ENCODE measurements at places on chromosomes 3 and 15.

DNA sequence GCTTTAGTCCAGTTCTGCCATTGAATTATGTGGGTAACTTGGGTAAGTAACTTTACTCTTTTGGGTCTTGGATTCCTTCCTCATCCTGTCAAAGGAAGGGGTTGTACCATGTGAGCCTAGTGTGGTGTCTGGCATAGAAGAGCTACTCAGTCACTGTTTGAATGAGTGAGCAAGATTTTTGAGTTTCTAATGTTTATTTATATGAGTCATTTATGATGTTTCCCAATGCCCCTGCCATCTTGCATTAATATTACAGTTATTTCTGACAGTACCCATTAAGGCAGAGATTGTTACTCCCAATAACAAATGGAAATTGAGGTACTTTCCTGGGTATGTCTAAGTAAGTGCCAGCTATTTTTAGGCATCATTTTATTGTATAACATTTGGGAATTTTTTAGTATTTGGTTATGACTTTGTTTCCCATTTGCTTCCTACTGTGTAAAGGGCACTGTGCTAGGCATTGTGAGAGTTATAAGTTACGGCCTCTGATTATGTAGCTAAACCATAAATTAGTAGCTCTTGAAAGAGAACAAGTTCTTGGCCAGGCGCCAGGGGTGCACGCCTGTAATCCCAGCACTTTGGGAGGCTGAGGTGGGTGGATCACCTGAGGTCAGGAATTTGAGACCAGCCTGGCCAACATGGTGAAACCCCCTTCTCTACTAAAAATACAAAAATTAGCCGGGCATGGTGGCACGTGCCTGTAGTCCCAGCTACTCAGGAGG, 23.5 kb downstream of the NR1D2 start:
- no peak for DNase-seq

DNA sequence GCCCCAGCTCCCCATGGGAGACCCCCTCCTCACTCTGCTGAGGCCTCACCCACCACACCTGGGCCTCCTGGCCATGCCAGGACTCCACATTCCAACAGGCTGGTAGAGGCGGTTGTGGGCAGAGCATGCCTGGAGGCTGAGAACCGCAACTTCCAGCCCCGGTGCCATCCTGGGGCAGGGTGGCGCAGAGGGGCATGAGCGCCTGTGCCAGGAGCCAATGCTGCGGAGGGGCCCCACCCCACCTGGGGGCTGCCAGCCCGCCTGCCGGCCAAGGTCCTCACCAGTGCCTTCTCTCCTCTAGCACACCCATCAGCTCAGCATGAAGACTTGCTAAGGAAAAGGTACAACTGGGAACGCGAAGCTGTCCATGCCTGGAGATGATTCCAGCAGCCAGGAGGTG, 34.3 kb upstream of the SLC6A6 start:
- DNase-seq = no peak

DNA sequence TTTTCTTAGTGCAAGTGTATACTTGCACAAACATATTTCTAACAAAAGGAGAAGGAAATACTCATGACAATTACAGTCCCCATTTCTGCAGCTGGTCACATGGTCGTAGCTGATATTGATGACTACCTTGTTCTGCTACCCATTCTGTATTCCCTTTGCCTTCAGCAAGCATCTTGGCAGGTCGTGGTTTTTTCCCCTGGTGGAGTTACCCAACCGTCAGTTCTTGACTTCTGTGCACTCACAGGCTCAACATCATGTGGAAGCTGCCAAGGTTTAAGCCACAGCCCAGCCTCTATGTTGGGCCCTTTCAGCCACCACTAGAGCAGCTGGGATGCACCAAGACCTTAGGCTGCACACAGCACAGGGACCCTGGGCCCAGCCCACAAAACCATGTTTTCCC, 56.1 kb downstream of the VGLL3 start:
- DNase-seq = no peak

- no peak for DNase-seq
Measured at GRCh38 chr3:43676441-43676840, 14.3 kb upstream of the ABHD5 start.

DNA sequence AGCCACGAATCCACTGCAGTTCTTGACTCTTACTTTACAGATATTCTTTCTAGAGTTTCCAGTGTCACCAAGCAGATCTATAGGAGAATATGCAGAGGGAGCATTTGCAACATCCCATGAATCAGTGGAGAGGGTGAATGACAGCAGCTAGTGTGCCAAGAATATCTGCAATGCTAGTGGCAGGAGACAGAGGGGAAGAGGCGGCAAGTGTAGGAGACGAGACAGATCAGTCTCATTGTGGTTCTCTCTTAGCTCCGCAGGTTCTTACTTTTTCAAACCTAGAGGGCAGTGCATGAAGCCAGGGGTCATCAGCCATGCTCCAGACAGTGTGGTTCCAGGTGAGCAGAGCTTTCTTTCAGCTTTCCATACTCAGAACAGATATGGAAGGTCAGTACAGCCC, 744 bp downstream of the ZNF619 start:
- no peak for DNase-seq

DNA sequence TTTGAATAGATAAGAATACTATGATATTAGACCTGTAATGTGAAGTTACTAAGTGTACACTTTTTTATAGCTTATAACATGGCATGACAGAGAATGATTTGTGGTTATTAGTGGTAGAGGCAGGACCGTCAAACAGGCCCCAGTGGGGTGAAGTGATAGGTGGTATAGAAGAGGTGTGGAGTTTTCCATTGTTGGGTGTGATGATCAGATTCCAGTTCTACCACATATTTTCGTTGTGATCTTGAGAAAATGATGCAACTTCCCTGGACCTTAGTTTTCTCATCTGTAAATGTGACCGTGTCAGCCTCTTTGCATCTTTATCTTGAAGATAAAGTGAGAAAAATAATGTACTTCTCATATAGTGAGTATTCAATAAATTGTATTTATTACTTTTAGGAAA, 30.3 kb upstream of the UTS2B start:
- no peak for DNase-seq

DNA sequence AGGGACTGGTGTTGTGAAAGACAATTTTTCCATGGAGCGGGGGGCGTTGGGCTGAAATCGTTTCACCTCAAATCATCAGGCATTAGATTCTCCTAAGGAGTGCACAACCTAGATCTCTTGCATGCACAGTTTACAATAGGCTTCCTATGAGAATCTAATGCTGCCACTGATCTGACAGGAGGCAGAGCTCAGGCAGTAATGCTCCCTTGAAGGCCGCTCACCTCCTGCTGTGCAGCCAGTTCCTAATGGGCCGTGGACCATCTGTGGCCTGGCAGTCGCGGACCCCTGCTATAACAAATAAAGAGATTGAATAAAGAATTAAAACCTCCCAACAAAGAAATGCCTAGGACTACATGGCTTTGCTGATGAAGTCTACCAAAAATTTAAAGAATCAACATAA, 25.3 kb upstream of the ANKRD28 start:
- DNase-seq = no peak

DNA sequence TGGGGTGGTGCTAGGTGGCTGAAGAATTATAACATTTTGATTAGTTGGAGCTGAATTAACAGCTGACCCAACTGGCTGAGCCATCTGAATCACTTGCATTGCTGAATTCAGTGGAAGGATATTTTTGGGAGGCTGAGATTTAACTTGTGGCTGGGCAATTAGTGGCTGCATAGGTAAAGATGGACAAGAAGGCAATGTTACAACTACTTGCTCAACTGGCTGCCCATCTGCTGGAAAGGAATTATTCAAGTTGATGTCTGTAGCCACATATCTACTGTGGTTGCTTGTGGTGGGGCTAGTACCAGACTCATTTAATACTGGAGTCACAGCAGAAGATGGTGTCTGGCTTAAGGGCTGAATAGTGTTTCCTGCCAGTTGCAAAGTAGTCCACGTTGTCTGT, 36.4 kb downstream of the USF3 start:
- no peak for DNase-seq

- no peak for DNase-seq
Measured at GRCh38 chr15:76163457-76164295, 103.9 kb downstream of the TMEM266 start.

DNA sequence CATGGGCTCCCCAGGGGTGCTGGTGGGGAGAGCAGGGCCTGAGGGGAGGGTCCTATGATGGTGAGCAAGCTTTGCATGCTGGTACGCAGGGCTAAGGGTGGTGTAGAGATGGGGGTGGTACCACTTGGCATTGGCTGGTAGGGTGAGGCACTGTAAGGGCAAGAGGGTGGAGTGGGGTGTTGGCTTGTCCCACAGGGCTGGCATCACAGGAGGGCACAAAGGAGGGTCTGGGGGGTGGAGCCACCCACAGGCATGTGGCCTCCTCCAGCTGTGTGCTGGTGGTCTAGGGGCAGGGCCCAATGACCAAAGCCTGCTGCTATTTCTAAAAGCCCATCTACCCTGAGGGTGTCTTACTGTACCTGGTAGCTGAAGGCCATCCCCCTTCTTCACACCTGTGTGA, 65.2 kb upstream of the SEC13 start:
- no peak for DNase-seq

GRCh38 chr15:101547737-101548136, 58.2 kb upstream of the PCSK6 start:
- DNase-seq = no peak

DNA sequence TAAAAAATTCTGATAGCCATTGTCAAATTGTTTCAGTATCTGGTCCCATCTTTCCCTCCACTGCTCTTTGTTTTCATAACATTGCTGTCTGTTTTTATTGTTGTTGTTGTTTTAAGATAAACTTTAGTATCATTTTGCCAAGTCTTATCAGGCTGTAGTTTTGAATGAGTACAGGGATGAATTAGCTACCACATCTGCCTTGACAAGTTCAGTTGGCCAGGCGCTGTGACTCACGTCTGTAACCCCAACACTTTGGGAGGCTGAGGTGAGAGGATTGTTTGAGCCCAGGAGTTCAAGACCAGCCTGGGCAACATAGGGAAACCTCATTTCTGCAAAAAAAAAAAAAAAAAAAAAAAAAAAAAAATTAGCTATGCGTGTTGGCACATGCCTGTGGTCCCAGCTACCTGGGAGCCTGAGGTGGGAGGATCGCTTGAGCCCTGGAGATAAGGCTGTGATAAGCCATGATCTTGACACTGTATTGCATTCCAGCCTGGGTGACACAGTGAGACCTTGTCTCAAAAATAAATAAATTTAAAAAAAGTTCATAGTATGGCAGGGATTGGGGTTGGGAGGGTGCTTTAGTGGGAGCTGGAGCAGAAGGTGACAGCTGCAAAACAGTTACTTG, 8.3 kb upstream of the ANKDD1A start:
- DNase-seq = no peak

DNA sequence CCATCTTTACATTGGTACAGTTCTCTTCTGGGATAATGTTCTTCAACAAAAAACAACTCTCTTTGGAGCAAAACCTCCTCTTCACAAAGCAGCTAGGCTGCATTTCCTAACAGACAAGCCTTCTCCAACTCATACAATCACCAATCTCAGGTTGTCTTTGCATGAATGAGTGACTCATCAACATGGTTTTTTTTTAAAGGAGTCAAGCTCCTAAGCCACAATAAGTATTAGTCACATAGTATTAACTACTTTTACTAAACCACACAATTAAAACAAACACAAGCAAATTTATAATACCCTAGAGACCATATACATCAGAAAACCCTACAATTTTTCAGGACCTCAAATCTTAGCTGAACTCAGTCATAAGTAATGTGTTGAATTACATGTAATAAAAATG, 137.4 kb downstream of the TBC1D5 start:
- DNase-seq = no peak

DNA sequence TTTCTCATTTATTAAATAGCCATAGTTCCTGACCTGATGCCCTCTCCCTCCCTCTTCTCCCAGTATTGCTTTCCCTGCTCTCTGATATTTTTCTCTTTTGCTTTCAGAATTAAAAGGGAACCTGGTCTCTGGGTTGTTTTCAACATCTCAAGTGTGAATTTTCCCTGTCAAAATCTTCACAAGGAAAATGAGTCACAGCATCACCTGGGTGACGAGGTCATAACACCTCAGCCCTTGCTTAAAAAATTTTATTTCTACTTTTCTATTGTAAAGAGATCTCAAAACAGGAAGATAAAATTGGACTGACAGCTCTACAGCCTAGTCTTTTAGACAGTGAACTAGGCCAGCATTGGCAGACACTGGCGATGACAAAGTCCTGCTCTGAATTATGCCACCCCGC, 40.1 kb downstream of the GAP43 start:
- no peak for DNase-seq

- DNase-seq = no peak
Measured at GRCh38 chr3:134201201-134202130, 49.2 kb downstream of the RYK start.

- no peak for DNase-seq
Measured at GRCh38 chr3:127287840-127288239, at the start of gene PRR20G. Gene PRR20G (minus strand): TSS chr3:127288046. CDS start chr3:127287365, 681 bp downstream.

GRCh38 chr15:80695911-80696661, 976 bp downstream of the ABHD17C start:
- DNase-seq = no peak

GRCh38 chr3:112470788-112471187, 28.5 kb downstream of the BTLA start:
- no peak for DNase-seq

DNA sequence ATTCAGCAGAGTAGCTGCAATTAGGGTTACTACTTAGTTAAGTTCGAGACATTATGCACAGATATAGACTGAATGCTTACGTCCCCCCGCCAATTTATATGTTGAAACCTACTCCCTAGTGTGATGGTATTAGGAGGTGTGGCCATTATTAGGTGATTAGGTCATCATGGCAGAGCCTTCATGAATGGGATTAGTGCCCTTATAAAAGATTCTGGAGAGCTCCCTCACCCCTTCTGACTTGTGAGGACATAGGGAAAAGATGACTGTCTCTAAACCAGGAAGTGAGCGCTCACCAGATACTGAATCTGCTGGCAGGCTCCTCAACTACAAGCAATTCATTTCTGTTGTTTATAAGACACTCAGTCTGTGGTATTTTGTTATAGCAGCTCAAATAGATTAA, 25.6 kb upstream of the TEX9 start:
- no peak for DNase-seq

GRCh38 chr15:88744548-88745020, 58.7 kb upstream of the ACAN start:
- no peak for DNase-seq

GRCh38 chr3:153639631-153640030, 477.6 kb downstream of the RAP2B start:
- DNase-seq = no peak

DNA sequence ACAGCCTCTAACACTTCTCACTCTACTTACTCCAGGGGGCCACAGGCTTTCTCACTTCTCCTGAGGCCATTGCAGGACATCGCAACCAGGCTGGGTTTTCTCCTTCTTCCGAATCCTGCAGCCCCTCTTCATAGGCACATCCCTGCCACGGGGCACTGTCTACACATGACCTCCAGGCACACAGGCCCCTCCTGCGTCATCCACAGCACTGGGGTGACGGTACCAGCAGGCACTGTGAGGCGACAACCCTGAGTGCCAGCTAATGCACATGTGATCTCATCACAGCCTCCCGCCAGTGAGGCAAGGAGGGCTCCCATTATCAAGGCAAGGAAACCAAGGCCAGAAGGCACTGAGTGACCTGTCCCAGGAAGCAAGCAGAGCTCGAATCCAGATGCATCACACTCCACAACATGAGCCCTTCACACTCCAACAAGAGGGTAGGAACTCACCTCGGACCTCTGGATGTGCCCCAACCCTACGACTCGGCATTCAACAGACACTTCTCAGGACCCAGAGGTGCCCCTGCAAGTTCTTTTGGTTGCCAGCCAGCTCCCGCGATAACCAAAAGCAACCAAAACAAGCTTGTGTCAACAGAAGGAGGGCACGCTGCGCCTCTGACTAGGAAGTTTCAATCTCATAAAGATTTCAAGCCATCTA, 16.7 kb downstream of the FAM174B start:
- DNase-seq = no peak

- DNase-seq = no peak
Measured at GRCh38 chr15:55407498-55408011, 604 bp downstream of the CCPG1 start.
